Stimulated activated CD4-positive, alpha-beta T cell treated with anti-CD3 and anti-CD28 coated beads, Interleukin-12 subunit alpha, Interleukin-12 subunit beta, amount 100 ng/mL, for 4 hours (primary cell): ENCODE measurements at places on chromosomes 1 and 21.

- no peak for DNase-seq
Measured at GRCh38 chr1:237583756-237584155, 307.0 kb downstream of the ZP4 start.

- DNase-seq = no peak
Measured at GRCh38 chr1:214563881-214564280, 12.5 kb upstream of the PTPN14 start.

DNA sequence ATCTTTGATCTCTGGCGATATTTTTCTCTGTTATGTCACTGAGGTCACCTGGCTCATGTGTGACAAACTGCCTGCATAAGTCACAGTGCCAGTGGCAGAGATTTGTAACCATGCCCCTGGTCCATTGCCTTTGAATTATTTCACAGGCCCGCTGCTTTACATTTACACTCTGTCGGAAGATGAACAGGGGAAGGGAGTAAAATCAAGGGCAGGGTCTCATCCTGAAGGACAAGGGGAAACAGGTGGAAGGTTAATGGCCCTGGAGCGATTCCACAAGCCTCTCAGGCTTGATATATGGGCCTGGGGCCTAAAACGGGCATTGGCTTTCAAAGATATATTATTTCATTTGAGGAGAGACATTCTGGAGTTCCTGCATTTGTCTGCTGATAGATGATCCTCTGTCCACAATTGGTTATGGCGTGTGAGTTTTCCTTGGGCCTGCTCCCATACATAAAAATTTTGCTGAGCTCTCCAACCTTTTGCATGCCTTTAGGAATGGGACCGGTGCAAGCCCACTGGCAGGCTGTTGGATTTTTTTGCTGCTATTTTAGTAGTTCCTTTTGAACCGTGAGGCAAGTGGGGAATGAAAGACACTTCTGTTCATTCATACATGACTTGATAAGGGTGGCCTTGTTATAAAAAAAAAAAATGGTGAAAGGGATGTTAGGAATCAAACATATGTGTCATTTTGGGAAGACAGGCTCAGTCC lies 51.9 kb downstream of the NR5A2 start:
- DNase-seq = no peak

DNA sequence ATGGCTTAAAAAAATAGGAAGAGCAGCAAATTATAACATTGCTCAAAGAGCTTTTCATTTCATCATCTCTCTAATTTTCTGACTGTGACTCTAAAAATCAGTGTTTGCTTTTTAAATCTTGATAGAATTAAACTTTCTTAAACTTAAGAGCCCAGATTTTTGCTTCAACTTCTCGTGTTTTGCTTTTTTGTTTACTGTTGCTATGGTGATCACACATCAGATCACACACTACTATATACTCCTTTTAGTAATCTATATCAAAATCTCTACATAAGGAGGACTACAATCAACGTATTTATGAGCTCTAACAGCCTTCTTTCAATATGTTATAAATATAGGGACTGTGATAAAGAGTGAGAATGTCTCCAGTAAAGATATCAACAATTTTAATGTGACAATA lies 537.3 kb downstream of the KCNT2 start:
- DNase-seq = no peak

DNA sequence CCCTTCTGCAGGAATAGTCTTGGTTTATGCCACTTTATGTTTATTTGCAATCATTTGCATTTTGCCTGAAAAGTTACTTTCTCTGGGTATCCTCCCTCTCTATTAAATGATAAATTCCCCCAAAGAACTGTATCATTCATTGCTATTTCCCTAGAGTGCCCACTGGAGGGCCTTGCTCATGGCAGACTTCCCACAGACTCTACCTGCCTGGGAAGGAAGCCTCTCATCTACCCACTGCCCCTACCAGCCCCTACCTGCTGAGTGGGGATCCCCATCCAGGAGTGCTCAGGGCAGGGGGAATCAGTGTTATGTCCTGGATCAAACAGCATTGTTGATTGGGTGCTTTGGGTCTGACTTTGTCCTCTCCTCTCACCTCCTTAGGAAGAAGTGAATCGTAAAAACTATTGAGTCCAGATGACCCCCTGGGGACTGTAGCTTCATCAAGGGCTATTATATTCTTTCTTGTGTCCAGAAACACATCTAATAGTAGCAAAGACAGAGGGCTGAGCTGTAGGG lies 6.8 kb upstream of the LRRN2 start:
- DNase-seq = no peak

DNA sequence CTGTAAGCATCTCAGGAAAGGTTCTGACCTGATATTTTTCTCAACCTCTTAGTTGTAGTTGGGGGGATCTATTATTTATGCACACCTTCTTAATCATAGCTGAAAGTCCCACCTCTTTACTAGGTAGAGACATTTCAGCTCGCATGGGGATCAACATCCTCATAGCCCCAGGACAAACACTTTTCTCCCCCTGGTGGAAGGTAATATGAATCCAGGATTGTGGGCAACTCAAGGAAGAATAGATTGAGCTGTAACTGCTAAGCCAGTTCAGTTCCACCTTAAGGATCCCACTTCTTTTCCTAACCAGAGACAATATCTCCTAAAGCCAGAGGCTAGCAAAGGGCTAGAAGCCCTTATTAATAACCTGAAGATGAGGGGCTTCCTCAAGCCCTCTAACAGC lies 25.4 kb upstream of the SMYD3 start:
- no peak for DNase-seq

DNA sequence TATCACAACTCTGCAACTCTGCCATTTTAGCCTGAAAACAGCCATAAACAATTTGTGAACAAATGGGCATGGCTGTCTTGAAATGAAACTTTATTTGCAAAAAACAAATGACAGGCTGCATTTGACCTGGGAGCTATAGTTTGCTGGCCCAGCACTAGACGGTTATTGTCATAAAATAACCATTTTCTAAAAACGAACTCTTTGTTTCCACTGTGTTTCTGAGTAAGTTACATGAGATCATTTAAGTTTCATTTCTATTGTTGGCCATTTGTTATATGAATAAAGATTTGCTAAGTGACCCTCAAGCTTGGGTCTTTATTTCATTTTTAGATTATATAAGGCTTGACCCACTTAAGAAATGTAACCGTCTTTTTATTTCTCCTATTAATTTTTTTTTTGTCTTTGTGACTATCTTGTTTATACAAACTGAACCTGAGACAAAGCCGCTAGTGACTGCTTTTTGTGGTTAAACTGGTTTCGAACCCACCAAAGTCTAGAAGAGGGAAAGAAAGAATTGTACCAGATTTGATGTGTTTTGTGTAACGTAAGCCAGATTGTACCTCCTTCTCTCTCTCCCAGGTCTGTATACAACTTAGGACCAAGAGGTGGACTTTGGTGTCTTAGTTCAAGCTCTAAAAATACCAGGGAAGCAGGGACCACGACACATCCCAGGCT lies 12.9 kb upstream of the KCNJ15 start:
- DNase-seq = no peak

DNA sequence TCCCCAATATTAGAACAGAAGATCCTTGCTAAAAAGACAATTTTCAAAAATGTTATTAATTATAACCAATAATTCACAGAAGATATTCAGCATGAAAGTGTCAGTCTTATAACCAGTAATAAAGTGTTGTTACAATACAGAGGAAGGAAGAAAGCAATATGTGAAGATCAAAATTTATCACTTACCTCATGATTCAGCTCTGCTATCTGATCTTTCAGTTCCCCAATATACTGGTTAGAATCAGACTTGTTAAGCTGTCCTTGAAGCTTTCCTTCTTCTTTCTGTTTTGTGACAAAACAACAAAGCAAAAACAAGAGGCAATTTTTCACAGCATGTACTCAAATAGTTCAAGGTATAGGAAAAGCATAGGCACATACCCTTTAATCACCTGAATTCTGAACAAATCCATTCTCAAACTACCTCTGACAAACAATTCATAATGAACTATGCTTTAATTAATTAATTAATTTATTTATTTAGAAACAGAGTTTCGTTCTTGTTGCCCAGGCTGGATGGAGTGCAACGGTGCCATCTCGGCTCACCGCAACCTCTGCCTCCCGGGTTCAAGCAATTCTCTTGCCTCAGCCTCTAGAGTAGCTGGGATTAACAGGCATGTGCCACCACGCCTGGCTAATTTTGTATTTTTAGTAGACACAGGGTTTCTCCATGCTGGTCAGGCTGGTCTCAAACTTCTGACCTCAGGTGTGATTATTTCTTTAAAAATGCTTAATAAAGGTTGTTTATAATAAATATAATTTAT lies 76.9 kb upstream of the GFI1 start:
- no peak for DNase-seq

- no peak for DNase-seq
Measured at GRCh38 chr21:44370786-44371410, 17.5 kb downstream of the TRPM2 start.

DNA sequence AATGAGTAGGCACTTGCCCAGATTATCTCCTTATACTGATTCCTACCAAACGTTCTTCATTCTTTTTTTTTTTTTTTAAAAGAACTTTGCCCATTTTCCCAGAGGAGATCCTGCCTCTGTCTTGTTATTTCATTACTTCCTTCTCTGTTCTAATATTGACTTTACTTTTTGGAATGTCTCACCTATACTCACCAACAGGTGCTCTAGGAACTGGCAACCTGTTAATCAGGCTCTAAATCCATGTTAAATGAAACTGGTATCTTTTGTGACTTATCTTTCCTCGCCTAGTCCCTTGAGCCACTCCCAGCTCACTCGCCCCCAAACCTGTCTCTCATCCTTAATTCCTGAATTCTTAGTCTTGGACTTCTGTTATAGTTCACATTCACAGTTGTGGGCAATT lies 1.2 kb upstream of the CRCT1 start:
- DNase-seq = no peak

DNA sequence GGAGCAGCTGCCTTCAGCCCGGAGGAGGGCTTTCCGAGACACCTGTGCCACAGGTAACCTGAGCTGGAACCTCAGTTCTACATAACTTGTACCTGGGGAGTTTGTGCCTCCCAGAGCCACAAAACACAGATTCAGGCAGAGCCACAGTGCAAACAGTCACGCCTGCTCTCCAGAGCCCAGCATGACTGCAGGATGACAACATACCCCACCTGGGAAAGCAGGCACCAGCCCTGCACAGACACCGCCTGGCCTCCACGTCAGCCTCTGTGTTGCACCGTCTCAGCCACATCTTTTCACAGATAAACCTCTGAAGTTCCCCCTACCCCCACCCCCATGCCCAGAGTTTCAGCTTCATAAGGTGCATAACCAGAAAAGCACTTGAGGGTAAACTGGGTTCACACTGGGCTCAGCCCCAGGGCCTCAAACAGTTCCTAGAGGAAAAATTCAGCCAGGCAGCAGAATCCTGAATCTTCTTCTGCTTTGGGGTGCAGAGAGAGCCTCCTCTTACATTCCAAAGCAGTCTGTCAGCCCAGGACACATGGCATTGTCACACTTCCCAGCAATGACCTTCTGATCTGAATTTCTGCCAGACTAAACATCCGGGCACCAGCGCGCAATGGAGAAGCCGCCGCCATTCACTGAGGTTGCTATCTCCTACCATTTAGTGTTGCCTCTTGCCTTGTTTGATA lies 229.5 kb downstream of the TOMM20 start:
- no peak for DNase-seq

- DNase-seq = no peak
Measured at GRCh38 chr1:228376651-228377631, 29.7 kb downstream of the TRIM11 start.

DNA sequence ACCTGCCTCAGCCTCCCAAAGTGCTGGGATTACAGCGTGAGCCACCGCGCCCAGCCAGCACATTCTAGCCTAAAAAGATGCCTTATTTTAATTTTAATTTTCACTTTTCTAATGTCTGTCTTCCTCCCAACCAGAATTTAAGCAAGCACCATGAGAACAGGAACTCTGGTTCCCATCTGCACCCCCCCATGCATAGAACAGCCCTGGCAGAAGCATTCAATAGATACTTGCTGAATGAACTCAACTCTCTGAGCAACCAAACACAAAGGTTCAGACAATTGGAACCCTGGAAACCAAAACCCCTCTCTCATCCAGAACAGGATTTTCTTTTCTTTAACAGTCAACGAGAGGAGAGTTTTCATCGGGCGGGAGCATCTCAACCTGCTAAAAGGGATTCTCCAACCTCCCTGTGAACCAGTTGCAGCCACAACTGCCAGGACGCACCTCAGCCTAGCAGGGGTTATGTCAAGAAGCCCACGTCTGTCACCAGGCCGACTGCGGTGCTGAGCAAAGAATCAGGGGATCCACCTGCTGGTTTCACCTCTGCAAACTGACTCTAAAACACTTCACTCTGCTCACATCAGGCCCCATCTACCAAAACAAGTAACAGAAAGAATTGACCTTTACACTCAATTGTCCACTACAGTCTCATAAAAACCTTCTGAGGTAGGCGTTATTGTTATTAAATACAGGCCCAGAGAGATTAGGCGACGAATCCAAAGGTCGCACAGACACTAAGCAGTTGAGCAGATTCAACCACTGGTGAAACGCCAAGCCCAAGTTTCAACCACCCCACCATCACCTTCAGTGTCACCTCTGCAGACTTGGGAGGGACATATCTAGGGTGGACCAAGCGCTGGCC lies 1.7 kb downstream of the KIAA2013 start:
- DNase-seq = no peak

DNA sequence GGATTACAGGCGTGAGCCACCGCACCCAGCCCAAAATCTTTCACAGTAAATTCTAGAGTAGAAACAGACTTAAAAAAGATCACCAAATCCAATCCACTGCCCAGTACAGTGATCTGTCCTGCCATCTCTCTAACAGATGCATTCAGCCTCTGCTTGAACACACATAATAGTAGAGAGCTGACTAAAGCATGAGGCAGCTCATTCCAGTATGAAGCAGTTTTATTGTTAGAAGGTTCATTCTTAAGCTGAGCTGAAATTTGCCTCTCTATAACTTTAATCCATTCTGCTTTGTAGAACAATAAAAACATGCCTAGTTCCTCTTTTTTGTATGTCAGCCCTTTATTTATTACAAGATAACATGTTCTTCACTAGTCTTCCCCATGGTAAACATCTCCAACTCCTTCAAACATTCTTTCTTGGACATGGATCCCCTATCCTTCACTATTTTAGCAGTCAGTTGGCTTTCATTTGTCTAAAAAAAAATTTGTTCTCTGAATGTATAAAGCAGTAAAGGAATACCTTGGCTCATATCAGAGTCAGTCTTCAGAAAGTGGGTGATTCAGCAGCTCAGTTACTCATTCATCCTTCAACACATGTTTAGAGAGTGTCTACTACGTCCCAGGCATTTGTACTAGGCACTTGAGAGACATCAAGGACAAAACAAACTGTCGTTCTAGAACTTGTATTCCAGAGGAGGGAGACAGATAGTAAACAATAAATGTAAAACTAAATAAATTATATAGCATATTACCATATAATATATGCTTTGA lies 10.7 kb upstream of the PTBP2 start:
- no peak for DNase-seq

GRCh38 chr1:68442822-68443556 lies 6.8 kb downstream of the RPE65 start:
- no peak for DNase-seq

DNA sequence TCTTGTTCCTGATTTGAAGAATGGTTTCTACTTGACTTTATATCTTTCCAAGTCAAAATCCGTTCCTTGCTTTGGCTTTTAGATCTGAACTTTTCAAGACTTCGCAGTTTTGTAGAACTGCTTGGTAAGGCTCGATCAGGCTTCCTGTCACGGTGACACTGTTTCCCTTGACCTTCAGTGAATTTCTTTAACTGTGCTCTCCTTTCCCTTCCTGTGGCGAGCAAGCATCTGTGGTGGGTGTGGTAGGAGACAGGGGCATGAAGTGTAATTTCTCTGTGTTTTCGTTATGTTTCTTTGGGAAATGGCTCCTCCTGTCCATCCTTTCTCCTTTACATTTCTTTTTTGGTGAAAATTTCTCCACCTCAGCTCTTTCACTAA lies 10.4 kb downstream of the STYXL2 start:
- no peak for DNase-seq
